AG04449 (cell line): ENCODE measurements at places on chromosomes 13 and 19.

GRCh38 chr13:78404846-78405360 is 198.4 kb downstream of the POU4F1 start:
- DNase-seq: no peak

DNA sequence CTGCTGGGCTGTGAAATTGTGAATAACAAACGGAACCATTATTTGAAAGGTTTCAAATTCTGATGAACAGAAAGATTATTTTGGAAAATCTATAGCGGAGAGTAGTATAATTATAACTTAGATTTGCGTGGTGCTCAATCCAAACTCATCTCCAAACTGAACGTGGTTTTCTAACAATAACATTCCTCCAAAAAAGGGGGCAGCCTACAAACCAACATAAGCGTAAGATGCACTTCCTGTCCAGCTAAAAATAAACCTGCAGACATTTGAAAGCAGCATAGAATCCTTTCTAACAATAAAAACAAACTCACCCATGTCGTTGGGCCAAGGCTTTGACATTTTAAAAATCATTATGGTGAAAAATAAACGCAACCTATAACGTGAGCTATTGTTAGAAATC is 178.4 kb downstream of the COL4A1 start:
- DNase-seq: no peak

DNA sequence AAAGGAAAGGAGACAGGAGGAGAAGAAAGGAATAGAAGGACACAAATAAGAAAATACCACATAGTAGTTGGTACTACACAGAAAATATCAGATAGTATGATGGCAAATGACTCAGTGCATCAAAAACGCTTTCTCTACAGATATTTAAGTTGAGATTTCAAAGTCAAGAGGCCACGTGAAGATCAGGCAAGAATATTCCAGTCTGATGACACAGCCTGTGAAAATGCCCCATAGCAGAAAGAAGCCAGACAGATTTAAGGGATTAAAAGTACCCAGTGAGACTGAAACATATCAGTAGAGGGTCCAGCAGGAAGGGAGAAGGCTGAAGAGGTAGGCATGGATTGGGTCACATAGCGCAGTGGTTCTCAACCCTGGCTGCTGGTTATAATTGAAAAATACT is 113.7 kb downstream of the VWA8 start:
- no peak for DNase-seq

- no peak for DNase-seq
These were observed 2.5 kb upstream of the LHB start for GRCh38 chr19:49019242-49019932.

GRCh38 chr13:76132532-76132931 is 496.4 kb downstream of the LMO7 start:
- DNase-seq: no peak

DNA sequence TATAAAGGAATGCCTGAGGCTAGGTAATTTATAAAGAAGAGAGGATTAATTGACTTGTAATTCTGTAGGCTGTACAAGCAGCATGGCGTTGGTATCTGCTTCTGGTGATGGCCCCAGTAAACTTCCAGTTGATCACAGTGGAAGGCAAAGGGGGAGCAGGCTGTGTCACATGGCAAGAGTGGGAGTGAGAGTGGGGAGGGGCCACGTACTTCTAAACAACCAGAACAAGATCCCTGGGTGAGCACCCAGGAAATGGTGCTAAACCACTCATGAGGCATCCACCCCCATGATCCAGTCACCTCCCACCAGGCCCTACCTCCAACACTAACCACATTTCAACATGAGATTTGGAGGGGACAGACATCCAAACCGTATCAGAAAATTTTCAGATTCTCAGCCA is 3.0 kb upstream of the RNF113B start:
- DNase-seq: no peak

GRCh38 chr13:92461831-92462230 is 764.8 kb upstream of the GPC6 start:
- DNase-seq: no peak

- no peak for DNase-seq
These were observed 460.5 kb downstream of the COG6 start for GRCh38 chr13:40116008-40116407.

DNA sequence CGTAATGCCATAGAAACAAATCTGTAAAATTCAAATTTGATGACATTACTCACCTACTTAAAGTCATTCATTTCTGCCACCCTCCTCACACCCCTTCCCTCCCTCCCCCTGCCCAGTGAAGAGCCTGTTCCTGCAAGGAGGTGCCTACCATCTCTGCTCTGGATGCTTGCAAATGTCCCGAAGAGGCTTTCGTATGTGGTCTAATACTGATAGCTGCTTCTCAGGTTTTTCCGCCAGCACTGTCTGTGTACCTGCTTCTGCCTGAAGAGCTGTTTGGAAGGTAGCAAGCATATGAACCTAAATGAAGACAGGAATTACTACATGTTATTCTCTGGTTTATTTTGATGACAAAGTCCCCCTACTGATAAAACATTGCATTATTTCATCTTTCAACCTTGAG is 57.1 kb downstream of the GPALPP1 start:
- DNase-seq: no peak

GRCh38 chr13:28744091-28744536 is 25.3 kb upstream of the SLC46A3 start:
- DNase-seq: no peak

DNA sequence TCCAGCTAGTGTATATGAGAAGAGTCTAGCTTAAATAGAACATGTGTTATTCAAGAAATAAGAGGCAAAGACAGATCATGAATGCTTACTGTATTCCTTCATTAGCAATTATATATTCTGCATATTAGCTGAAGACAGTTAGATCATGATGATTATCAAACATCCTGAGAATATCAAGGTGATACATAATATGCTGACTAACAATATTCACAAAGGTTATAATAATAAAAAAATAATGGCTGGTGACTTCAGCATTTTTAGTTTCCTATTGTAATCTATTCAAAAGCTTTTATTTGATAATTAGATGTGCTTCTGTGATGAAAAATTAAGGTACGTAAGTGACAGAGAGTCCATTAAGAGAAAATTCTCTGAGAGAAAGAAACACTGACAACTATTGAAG is 511.4 kb downstream of the PCDH17 start:
- DNase-seq: no peak
